ENCODE measurements at places on chromosomes 1 and 21. TPM values are rescaled to one million over a fixed set of nuclear protein-coding genes. Genes with fewer than 3 reads are reported as not detected.

OLIG2 gene
- total RNA-seq = 0.22 TPM

DIPK1A gene
- total RNA-seq = 7.2 TPM

ZSWIM5 gene
- 0.98 TPM for total RNA-seq

FCER1G gene
- 9.4 TPM for total RNA-seq

INSRR gene
- total RNA-seq = not detected

MAN1C1 gene
- 6.7 TPM for total RNA-seq

TIE1 gene
- total RNA-seq = 29.7 TPM

TAF1A gene
- 2.5 TPM for total RNA-seq

SERPINC1 gene
- not detected for total RNA-seq

DENND2D gene
- total RNA-seq = 1.2 TPM

NOS1AP gene
- total RNA-seq = 0.14 TPM

ACTA1 gene
- 20,625 TPM for total RNA-seq

OMA1 gene
- 29.4 TPM for total RNA-seq

MYBPH gene
- total RNA-seq = 882 TPM

CHIA gene
- total RNA-seq = not detected

ROR1 gene
- 2.8 TPM for total RNA-seq

RGS18 gene
- 1.2 TPM for total RNA-seq

IRF6 gene
- 1.1 TPM for total RNA-seq

PTPN14 gene
- 50.8 TPM for total RNA-seq

ATP6V1G3 gene
- total RNA-seq = not detected

COL9A2 gene
- 0.15 TPM for total RNA-seq

PCP4L1 gene
- total RNA-seq = not detected

C1orf232 gene
- total RNA-seq = not detected

INTS11 gene
- 80.8 TPM for total RNA-seq

ADAM30 gene
- total RNA-seq = not detected

LDLRAD1 gene
- not detected for total RNA-seq

SLC5A3 gene
- total RNA-seq = 12.8 TPM

S100B gene
- 0.52 TPM for total RNA-seq

SNX7 gene
- total RNA-seq = 1.6 TPM

VANGL2 gene
- total RNA-seq = 0.44 TPM

NBPF1 gene
- total RNA-seq = 20.9 TPM

SLC44A3 gene
- not detected for total RNA-seq

FOXD3 gene
- 0.64 TPM for total RNA-seq

CLCA1 gene
- not detected for total RNA-seq

SPRR2F gene
- not detected for total RNA-seq

FAM131C gene
- not detected for total RNA-seq

RAB13 gene
- 67.0 TPM for total RNA-seq

FAM163A gene
- total RNA-seq = not detected

NR5A2 gene
- 0.60 TPM for total RNA-seq

COL11A1 gene
- total RNA-seq = not detected

TRIM46 gene
- not detected for total RNA-seq

CFHR1 gene
- total RNA-seq = not detected

Measured in psoas muscle (tissue), 8 donors.